ENCODE measurements at places on chromosomes 2 and 18.

DNA sequence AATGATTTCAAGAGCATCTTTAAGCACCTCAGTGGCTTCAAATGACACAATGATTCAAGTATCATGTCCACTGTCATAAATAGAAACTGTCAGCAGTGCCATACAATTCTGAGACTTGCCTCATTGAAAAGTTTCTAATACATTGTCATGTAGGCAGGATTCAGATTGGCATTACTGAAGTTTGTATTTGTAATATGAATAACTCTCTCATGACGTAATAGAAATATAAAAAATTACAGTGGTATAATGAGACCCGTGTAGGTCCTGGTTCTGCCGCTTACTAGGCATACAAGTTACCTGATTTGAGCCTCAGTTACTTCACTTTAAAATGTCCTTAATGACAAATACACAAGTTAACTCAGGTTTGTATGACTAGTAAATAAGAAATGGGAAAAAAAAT is 1536.2 kb upstream of the NXPH2 start:
- DNase-seq, result no peak

- no peak for DNase-seq
These were observed 43.1 kb upstream of the GALNT3 start for GRCh38 chr2:165837122-165837521.

- no peak for DNase-seq
These were observed 162.9 kb upstream of the GATA6 start for GRCh38 chr18:22006458-22006857.

DNA sequence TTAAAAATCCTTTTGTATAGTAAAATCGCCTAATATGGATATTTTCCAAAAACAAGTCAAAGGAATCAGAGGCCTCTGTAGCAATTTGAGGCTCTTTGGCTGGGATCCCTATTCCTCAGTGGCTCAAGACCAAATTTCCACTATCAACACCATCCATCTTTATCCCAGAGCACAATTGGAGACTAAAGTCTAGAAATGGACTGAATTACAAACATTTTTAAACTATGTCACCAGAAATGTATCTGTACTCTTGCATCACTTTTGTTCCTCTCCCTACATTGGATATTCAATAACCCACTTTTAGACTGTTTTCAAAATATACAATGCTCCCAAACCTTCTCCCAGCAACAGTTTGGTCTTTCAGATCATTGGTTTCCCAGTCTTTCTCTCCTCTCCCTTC is 140.4 kb upstream of the KLHL29 start:
- no peak for DNase-seq

DNA sequence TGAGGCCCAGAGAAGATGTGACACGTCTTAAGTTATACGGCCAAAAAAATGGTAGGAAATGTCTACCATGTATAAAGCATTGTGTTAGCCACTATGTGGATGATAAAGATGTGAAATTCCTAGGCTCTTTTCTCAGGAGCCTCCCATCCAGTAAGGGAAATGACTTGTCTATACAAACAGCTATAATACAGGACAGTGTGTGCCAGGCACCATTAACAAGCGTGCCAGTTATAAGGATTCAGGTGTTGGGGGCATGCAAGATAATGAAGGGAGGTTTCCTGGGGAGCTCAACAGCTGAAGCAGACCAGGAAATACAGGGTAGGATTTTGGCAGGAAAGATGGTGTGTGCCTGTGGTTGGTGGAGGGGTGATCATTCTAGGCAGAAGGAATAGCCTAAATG is 37.6 kb downstream of the ALPK2 start:
- no peak for DNase-seq

- no peak for DNase-seq
These were observed 154.8 kb downstream of the RNF144A start for GRCh38 chr2:7071916-7072556.

- no peak for DNase-seq
These were observed 1.7 kb downstream of the TMBIM1 start for GRCh38 chr2:218290316-218291261.

DNA sequence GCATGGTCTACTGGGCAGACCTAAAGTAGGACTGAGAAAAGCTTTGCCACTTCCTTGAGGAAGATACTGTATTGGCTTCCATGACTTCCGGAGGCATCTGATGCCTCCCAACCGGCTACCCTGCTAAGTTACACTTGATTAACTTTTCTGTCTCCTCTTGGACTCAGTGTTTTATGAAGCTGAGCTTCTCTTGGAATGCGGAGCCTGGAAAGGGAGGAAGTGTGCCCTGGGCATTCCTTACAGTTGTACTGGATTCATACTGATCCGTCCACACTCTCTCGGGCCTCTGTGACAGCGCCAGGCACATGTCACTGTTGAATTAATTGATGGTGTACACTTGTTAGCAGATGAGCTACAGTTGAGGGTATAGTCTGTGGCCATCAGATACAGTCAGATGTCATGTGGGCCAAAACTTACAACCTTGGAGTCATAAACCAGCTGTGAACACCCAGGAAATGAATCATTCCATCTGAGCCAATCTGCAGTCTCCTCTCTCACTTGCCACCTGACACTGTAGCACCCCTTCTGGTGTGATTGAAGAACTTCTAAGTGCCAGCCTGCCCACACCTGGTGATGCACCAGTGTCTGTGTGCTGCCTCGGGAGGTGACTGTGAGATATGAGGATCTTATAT is 122.5 kb downstream of the FHOD3 start:
- no peak for DNase-seq

DNA sequence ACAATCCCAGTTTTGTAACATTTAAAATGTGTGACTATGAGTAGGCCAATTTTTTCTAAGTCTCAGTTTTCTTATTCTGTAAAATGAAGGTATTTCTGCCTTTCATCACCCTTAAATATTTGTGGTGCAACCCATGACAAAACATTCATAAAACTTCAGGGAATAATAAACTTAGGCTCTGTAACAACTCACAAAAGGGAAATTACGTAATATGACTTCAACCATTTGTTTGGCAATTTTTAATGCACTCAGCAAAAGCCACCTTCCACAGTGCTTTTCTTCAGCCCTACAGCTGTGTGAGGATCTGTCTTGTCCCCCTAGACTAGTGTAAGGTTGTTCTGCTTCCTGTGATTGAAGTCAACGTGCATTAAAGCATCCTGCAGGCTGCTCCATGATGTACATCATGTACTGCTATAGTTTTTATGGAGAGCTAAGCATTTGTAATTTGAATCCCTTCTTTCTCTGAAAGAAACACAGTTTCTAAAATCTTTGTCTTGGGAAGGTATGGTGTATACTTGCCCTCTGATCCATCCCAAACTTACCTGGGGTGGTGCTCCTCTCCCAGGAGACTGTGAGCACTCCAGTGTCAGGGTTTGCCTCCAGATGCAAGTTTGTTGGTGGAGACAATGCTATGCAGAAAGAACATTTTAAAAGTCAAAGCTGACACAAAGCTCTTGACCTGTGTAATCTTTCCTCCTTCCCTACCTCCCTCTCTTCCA is 39.1 kb downstream of the FN1 start:
- no peak for DNase-seq

- DNase-seq, result no peak
These were observed 62.9 kb downstream of the EFR3B start for GRCh38 chr2:25104736-25105135.

DNA sequence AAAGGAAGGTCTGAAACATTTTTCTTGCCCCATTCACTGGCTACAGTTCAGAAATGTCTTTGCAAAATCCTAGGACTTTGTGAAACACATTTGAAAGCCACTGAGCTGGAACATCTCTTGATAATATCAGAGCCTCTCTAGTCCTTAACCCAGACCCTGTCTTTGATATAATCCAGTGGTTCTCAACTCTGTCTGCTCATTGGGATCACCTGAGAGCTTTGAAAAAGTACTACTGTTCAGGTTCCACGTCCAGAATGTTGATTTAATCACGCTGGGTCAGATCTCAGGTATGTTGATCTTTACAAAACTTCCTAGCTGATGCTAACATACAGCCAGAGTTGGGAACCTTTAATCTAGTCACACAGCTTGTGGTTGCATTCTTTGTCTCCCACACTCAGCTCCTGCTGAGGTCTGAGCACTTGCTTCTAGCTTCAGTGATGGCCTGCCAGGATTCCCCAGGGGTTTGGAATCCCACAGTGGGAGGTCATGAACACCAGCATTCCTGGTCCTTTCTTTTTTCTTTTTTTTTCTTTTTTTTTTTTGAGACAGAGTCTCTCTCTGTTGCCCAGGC is 262.7 kb downstream of the SETBP1 start:
- DNase-seq, result no peak

GRCh38 chr18:54767098-54767497 is 61.2 kb upstream of the RAB27B start:
- no peak for DNase-seq

DNA sequence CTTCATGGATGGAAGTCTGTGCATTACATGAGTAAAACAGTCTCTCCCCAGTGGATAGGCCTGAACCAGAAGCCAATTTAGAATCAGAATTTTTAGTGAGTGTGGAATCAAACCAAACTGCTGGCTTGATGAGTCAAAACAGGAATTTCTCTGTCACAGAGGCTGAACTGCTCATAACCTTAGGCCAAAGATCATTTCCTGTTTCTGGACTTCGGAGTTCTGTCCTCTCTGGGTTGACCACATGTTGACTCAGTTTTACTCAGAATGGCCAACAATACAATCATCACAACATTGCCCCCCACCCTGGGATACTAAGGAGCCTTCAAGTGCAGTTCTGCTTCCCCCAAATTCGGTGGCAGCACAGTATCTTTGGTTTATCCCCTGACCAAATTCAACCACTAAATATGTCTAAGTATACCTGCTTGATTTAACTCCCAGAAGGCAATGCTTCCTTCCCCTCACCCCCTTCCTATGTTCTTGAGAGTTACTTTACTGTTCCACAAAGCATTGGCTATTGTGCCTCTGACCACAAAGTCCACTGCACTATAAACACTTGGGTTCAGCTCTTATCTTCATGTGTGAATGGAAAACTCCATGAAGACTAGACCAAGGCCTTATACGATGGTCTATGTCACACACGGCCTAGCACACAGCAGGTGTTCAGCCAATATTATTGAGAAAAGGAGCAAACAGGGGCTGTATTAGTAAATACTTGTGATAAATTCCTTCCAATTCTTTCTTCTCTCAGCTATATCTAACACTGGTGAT is 67.8 kb downstream of the NXPH2 start:
- no peak for DNase-seq

DNA sequence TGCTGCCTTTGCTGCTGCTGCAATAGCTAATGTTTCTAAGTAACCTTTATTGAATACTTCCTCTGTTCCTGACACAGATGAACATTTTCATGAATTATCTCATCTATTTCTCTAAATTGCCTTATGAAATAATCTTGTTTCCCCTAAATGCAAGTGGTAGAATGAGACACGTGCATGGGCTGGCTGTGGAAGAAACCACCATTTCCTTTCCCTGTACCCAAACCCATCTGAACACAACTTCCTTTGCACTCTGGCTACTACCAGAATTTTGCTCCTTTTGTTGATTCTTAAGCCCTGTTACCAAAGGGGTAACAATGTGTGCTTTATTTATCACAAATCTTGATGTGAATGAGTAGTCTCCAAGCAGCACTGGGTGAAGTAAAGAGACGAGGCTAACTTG is 29.2 kb downstream of the AKAIN1 start:
- no peak for DNase-seq

GRCh38 chr2:147428120-147428747 is 416.6 kb upstream of the ACVR2A start:
- no peak for DNase-seq

GRCh38 chr2:68287580-68288441 is 31.9 kb downstream of the CNRIP1 start:
- DNase-seq, result no peak

GRCh38 chr18:65435534-65435933 is 315.3 kb upstream of the CDH7 start:
- no peak for DNase-seq

GRCh38 chr2:29001806-29002205 is 20.7 kb downstream of the TOGARAM2 start:
- DNase-seq, result no peak

GRCh38 chr2:237287872-237288271 is 126.1 kb downstream of the COL6A3 start:
- no peak for DNase-seq

DNA sequence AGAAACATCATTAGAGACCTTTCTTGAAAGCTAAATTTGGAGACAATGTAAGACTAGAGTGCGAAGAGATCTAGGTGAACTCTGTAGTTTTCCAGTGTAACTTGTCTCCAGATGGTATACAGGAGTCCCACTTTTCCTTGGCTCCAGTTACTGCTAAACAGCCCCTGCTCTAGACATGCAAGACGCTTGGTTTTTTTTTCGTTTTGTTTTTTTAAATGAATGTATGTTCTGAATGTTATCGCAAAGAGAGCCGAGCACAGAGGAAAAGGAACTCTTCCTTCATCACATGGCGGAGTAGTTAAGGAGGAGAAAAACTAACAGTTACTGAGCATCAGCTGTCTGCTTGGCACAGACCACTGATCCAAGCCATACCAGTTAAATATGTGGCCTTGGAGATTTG is 2.4 kb downstream of the RALB start:
- no peak for DNase-seq

GRCh38 chr18:32881009-32881408 is 108.2 kb upstream of the KLHL14 start:
- DNase-seq, result no peak

GRCh38 chr2:69789175-69789721 is 40.2 kb upstream of the GMCL1 start:
- no peak for DNase-seq

DNA sequence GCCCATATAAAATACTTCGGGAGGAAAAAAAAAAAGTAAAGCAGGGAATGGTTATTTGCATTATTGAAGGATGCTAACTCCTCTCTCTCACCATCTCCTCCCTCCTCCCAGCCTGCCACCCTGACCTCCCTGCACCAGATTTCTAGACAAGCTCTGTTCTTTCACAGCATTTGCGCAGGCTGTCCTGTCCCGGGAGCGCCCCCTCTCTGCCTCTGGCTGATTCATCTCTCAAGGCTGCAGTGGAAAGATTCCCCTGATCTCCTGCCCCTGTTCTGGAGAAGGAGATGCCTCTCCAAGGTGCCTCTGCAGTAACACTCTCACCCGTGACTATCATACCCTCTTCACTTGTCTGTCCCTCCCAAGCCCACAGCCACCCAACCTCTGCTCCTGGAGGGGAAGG is 38.5 kb downstream of the COL4A4 start:
- DNase-seq, result no peak

GRCh38 chr18:55821219-55821618 is 233.2 kb upstream of the TCF4 start:
- no peak for DNase-seq

GRCh38 chr18:67216846-67217245 is 299.7 kb downstream of the DSEL start:
- no peak for DNase-seq

DNA sequence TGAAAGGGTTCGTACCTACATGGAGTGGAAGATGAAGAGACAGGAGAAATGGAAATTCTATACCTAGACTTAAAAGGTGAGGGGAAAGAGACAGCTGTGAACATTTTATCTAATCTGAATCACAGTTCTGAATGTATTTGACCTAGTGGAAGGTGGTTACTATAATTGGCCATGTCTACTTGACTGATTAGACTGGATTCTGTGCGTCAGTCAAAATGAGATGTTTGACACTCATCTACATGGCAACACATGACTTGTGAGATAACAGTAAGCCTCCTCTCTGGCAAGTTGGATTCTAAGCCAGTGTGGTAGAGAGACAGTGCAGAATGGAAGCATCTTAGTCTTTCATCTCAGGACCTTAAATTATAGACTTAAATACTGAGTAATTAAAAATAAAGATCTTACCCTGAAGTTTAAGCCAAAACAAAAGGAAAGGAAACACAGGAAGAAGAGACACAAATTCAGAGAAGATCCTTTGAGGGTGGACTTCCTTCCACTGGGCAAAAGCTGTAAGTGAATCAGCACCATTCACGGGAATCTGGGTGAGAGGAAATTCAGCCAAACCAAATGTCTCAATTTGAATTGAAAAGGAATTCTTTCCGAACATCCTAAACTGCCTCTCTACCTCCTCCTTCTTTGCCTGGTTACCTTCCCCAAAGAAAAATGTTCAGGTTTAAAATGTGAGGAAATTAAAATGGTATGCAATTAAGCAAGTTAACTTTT is 121.6 kb downstream of the EHBP1 start:
- no peak for DNase-seq

All from stimulated activated CD4-positive, alpha-beta T cell treated with anti-CD3 and anti-CD28 coated beads, Interleukin-1b, Interleukin-23, amount 100 ng/mL, for 4 hours (primary cell).